ENCODE measurements at places on chromosomes 11 and 22. TPM values are rescaled to one million over a fixed set of nuclear protein-coding genes. Genes with fewer than 3 reads are reported as not detected.

The RTN4R gene
- 1.2 TPM for total RNA-seq

GRCh38 chr11:124402326-124402922 lies 3.6 kb upstream of the OR8B3 start:
- no peak for DNase-seq

The SCN4B gene
- 12.6 TPM for total RNA-seq

GRCh38 chr11:1623716-1624115 lies 1.8 kb upstream of the KRTAP5-4 start:
- peak; percentile 33 for DNase-seq

DNA sequence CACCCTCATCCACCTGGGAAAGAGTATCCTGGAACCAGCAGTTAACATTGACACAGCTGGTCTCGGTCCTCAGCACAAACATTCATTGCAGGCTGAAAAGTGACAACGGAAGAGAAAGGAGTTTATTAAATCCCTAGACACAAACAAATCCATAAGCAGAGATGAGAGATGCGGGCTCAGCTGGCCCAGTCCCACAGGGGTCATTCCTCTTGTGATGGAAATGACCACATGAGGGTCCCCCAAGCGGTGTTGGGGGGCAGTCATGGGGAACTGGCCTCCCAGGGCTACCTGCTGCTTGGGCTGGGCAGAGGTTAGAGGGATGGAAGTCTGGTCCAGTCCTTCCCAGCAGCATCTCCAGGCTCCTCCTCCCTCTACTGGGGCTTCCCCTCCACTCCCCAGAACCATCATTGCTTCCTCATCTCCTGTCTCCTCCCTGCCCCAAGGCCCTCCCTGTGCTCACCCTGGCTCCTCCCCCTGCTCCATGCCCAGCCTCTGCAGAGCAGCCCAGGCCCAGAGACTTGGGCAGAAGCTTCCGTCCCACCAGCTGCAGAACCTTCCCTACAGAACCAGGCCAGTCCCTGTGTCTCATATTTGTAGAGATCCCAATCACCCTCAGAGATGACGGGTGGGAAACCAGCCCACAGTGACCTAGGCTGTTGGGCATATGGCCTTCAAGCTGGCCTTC lies 5.4 kb upstream of the IGLL5 start:
- no peak for DNase-seq

DNA sequence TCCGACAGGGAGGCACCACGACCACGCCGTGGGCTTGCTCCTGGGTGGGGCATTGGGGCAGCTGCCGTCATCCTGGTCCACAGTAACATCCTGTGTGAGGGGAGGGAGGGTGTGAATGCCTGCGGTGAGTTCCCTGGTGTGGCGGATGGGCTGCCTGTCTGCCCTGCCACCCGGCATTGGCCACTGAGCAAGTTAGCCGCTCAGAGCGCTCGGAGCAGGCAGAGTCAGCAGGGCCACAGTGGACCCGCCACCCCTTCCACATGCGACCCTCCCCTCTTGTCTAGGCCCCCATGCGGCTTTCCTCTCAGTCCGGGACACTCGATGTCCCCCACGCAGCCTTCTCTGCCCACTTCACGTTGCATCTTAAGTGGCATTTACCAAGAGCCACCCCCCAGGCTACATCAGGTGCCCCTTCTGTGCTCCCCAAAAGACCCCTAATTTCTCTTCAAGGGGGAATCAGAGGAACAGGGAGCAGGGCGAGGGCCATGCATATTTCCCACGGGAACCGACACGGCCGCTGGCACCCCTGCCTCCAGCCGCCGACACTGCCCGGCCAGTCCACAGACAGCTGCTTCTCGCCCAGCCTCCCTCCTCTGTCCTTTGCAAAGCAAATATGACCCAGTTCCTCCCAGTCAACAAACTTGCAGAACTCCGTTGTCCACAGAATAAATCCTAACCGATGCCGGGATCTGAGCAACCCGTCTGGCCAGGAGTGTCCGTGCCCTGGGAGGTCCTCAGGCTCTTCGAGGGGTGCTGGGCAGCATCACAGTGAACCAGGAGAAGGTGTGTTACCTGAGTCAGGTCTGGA lies 1482.1 kb downstream of the TBC1D22A start:
- no peak for DNase-seq

- DNase-seq: no peak
These were observed 29.7 kb upstream of the VWA5A start for GRCh38 chr11:124085583-124085982.

The MMP20 gene
- total RNA-seq: not detected

GRCh38 chr11:118622376-118623268 lies 15.2 kb downstream of the PHLDB1 start:
- DNase-seq: no peak

- DNase-seq: no peak
These were observed 55.5 kb upstream of the TSPAN18 start for GRCh38 chr11:44671234-44671633.

- DNase-seq: no peak
These were observed 98.1 kb downstream of the ATXN10 start for GRCh38 chr22:45769569-45770210.

DNA sequence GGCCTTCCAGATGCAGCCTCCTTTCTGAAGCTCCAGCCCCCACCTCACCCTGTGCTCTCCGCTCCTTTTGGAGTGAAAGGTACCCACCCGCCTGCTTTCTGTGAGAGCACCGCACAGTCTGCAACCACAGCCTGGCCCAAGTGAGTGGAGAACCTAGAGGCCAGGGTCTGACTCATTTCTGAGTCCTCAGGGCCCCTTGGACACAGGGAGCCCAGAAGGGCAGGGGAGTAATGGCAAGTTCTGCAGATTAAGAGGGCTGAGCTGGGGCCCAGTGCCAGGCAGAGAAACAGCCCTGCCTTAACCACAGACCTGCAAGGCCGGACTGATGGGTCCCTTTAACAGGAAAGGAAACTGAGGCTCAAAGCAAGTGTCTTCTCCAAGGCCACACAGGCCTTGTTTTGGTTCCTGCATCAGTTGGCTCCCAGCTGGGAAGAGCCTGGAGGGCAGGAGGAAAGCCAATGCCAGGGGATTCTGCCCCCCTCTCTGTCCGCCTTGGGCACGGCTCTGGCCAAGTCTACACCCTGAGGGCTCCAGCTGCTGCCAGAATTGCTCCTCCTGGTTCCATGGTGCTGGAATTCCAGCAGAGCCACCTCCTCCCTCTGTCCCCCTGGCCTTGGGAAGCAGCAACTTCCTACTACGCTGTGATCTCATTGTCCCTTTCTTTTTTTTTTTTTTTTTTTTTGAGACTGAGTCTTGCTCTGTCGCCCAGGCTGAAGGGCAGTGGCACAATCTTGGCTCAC lies 55.1 kb downstream of the CYTH4 start:
- DNase-seq: no peak

DNA sequence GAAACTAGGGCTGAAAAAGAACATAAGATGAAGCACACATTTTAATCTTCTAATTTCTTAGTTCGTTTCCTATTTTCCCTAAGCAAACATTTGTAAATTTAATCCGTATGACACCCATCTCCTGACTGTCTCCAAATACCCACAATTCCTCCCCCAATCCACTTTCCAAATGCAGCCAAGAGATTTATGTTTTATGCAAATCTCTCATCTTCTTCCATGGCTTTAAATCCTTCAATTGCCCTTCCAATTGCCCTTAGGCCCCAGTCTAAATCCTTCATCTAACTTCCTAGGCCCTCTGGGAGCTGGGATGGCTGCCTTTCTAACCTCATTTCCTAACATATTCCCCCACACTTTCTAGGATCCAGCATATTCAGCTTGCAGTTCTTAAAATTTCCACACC lies 18.0 kb upstream of the POU2AF1 start:
- no peak for DNase-seq

- no peak for DNase-seq
These were observed 723.3 kb downstream of the NTM start for GRCh38 chr11:132093536-132094259.

GRCh38 chr11:126489836-126490660 lies 134.6 kb downstream of the ST3GAL4 start:
- DNase-seq: peak; percentile 17

DNA sequence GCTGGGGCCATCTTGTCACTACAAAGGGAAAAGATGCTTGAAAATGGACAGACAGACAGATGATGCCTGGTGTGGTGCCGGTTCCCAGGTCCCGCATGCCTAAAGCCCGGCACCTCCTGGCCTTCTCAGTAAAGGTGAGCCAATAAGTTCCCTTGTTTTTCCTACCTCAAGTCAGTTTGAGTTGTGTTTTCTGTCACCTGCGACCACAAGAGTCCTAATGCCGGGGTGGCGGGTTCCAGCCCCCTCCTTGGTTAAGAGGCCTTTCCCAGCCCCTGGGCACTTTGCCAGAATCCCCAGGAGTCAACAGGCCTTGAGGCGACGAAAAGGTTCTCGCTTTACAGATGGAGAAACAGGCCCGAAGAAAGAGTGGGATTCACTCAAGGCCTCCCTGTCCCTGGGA lies 9.0 kb downstream of the FGF19 start:
- no peak for DNase-seq

- DNase-seq: peak; percentile 81
These were observed 3.9 kb downstream of the RASL10A start for GRCh38 chr22:29311464-29312217.

- no peak for DNase-seq
These were observed 56.1 kb downstream of the FLI1 start for GRCh38 chr11:128749974-128750373.

The OR51E2 gene
- total RNA-seq: 0.30 TPM

The OR52N4 gene
- total RNA-seq: not detected

DNA sequence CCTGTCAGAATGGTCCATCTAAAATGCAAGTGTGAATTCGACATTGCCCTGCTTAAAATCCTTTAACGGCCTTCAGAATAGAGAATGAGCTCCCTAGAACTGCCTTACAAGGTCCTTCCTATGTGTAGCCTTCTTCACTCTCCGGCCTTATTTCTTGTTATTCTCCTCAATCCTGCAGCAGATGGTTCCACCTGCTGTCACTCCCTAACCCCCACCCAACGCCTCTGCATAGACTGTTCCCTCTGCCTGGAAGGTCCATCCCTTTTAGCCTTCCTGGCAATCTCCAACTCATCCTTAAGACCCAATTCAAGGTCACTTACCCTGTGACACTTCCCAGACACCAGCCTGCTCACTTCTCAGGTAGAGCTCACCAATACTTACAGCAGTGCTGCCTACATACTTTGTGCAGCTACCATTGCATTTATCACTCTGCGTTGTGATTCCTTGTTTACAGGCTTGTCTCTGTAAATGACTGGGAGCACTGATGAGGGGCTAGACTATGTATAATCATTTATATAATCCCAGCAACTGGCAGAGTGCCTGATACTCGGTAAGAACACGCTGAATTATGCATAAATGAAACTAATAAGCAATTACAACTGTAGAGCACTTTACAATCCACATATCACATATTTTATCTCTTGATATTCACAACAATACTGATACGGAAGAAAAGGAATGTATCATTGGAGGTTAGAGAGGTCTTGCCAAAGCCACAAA lies 58.9 kb downstream of the CLPB start:
- DNase-seq: no peak

The MUC15 gene
- total RNA-seq: not detected

The SCUBE2 gene
- total RNA-seq: 1.3 TPM

DNA sequence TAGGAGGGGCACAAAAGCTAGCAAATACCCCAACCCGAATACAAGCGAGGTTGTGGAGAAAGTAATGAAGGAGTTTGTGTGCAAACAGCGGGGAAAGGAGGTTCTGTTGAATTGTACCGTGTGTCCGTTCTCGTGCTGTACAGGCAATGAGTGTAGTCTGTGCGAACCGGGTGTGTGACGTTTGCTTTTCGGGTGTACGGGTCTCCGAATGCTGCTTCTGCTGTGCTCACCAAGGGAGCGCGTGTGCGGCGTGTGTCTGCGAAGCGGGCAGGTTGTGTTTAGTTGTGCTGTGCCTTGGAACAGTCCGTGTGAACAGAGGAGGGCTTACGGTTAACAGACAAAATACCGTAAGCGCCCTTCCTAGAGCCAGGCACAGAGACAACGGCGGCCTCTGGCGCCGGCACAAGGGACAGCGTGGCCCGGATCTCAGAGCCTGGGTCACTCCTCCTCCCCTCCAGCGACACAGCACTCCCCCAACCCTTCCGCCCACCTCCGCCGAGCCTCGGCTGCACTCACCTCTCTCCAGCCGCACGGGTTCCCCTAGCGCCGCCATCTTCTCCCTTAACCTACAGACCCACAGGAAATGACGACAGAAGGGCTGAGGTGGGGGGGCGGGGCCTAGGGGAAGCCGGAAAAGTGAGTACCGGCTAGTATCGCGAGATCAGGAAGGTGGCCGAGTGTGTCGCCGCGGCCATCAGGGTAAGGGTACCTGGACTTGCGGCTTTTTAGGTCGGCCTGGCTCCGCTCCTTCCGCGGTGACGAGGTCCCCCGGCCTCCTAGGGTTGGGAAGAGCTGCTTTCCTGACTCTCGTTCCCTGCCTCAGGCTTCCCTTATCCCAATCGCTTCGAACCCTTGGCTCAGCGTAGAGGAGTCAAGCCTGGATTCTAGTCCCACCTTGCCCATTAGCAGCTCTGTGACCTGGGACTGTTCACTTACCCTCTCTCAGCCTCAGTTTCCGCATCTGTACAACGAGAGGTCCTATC lies at the start of gene LIN7C:
Gene LIN7C (minus strand): TSS at position 570 of the 983 bp plus-strand sequence. CDS start 17 bp downstream, at position 553.
- peak; percentile 95 for DNase-seq

GRCh38 chr22:30188911-30189310 lies 57.6 kb downstream of the LIF start:
- no peak for DNase-seq

DNA sequence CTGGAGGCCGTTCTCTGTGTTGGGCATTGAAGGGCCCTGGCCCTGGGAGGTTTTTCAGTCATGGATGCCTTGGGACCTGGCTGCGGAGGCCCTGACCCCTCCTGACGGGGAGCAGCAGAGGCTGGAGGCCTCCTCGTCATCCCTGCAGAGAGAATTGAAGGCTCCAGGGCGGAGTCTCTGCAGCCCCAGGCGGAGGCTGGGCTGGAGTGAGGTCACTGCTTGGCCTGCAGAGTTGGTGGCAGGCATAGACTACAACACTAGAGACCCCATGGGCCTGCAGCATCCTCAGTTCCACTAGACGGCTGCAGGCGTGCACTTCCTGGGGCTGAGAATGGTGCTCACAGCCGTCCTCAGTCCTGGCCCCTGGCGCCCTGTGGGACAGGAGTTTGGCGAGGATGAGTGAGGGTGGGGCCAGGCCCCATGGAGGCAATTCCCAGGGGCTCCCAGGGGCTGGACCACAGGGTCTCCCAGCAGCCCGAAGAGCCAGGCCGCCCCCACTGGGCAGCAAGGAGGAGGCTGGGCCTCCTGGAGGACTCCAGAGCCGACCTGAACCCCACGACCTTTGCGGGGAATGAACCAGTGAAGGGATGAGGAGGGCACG lies 1194.9 kb downstream of the BRD1 start:
- DNase-seq: no peak

DNA sequence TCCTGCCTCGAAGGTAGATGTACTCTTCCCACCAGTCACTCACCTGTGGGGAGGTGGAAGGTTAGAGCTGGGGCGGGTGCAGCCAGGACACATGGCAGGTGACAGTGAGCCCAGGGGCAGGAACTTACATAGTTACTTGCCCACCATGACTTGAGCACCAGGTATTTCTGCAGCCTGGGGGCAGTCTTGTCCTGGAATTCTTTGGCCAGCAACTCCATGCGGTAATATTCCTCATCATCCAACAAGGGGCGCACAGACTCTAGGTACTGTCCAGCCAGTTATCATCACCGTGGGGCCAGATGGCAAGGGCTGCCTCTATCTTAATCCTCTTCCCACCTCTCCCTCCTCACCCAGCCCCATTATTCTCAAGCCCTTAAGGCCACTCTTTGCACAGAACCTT lies 2.2 kb downstream of the CPT1B start:
- no peak for DNase-seq
